ENCODE measurements at places on chromosomes 11 and 22.

DNA sequence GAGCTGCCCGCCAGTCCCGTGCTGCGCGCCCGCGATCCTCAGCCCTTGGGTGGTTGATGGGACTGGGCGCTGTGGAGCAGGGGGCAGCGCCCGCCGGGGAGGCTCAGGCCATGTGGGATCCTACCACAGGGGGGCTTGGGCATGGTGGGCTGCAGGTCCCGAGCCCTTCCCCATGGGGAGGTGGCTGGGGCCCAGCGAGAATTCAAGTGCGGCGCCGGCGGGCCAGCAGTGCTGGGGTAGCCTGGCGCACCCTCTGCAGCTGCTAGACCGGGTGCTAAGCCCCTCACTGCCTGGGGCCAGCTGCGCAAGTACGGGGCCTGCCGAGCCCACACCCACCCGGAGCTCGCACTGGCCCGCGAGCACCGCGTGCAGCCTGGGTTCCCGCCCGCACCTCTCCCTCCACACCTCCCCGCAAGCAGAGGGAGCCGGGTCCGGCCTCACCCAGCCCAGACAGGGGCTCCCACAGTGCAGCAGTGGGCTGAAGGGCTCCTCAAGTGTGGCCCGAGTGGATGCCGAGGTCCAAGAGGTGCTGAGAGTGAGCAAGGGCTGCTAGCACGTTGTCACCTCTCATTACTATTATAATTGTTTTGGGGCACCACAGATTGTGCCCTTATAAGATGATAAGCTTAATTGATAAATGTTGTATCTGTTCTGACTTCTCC lies 333.2 kb downstream of the CASP12 start:
- no peak for DNase-seq

GRCh38 chr11:86798988-86799387 lies 1.4 kb upstream of the PRSS23 start:
- DNase-seq: no peak

DNA sequence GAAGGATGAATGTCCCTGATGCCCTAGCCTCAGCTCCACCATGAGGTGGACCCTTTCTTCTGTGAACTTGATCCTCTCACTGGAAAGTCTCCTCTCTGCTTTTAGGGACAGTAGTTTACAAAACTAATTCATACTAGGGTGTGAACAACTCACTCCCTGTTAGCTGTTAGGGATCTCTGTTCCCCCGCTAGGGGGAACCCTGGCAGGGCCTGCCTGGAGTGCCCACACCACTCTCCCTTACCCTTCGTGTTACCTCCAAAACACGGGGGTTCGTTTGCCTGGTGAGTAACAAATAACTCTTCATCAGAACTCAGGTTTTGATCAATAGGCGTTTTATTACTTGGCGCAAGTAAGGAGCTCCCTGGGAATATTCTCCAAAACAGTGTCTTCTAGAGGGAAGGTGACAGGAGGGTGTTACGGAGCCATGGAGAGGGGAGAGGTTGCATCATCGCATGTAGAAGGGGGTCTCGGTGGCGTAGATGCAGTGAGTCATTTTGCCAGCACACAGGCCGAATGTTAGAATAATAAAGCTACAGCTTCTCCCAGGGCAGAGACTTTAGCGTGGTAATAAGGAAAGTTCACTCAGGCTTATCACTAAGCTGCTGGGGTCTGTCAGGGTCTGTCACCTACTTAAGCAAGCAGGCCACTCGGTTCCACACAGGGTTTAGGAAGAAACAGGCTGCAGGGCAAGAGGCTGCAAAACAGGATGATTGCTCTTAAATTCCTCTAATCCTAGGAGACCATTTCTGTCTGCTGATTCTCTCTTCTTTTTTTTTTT lies 45.8 kb downstream of the C11orf96 start:
- DNase-seq: no peak

GRCh38 chr11:67507242-67507863 lies 609 bp downstream of the CDK2AP2 start:
- no peak for DNase-seq

DNA sequence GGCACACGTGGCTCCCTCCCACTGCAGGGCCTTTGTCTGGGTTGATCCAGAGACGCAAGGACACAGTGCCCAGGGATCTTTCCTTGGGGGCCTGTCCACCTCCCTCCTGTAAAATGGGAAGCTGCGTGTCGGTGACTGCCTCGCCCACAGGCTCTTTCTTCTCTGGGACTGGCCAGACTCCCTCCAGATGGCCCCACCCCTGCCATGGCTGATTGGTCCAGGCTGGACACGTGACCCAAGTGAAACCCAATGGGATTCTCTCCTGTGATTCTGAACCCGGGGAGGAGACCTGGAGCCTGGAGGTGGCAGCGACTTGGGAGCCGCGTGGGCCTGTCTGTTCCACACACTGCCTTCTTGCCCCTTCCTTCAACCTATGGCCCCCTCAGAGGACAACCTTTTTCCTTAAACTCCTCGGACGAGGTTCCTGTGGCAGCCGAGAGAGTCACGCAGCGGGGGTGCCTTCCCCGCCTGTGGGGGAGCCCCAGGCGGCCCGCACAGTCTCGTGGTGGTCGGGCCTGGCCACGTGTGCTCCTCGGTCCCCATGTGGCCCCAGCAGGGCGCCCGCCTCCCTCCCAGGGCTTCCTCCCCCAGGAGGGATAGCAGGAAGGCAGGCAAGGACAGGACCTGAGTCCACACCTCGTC lies 12.4 kb upstream of the MPPED1 start:
- DNase-seq: no peak

DNA sequence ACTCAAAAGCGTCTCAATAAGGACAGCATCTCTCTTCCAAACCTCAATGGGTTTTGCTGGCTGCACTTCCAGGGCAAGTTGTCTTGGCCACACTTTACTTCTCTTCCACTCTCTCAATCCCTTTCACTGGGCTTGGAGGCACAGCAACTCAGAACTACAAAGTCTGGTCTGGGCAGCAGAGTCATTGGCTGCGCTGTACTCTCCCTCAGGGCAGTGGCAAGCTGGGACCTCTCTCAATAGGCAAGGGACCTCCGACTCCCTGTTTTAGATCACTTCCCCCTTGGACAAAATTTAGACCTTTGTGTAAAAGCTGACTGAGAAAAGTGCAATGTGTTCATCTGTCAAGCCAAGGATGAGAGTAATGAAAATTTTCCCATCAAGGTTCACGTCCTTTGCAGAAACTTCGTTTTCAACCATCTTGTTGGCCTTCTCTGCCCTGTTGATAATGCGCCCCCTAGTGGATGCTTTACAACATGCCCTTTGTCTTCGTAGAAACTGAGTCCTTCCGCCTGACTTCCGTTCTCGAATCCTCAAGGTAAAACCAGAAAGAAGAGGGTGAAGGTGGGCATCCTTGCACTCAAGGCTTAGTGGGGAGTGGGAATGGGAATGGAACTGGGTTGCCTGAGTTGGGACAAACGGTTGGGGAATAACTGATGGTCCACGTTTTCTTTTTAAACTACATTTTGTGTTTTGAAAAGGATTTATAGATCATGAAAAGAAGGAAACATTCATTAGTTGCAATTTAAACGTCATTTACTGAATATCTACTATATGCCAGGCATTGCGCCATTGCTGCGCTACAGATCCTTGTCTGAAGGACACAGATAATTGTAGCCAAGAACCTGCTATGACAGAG lies 99.1 kb downstream of the CD44 start:
- DNase-seq: no peak

DNA sequence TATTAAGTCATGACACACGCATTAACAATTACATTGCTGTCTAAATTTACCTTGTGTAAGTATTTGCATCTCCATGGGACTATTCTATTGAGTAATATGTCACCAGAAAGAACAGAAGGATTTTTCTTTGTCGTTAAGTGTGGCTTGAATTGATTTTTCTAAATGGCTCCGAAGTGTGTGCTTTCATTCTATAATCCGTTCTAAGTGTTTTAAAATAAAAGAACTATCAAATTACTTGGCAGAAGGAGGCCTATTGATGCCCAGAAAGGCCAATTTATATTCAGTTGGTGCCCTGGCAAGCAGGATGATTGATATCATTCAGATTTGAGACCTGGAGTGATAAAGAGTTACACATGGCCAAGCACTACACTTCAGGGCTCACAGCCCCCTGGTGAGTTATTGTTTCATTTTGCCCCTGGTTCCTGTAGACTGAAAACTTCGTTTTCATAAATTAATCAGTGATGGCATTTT lies 538.9 kb upstream of the ANO5 start:
- no peak for DNase-seq

- no peak for DNase-seq
These were observed 77.5 kb upstream of the UCP3 start for GRCh38 chr11:74086242-74086884.

DNA sequence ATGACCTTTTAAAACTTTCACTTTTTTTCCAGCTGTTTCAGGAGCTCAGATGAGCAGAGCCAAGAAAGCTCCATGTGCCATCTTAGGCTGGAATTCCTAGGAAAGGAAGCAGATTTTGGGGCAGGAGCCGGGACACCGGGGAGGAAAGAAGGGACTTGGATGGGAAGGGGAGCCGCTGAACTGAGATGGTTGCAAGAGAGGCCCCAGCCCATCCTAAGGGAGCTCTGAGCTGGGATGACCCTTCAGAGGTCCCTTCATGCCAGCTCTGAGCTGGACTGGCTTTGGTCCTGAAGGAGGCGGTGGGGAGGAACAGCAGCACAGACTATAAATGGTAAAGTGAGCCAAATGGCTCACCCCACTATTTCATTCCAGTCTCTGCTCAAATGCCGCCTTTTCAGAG lies 55.2 kb upstream of the SLC22A12 start:
- no peak for DNase-seq

DNA sequence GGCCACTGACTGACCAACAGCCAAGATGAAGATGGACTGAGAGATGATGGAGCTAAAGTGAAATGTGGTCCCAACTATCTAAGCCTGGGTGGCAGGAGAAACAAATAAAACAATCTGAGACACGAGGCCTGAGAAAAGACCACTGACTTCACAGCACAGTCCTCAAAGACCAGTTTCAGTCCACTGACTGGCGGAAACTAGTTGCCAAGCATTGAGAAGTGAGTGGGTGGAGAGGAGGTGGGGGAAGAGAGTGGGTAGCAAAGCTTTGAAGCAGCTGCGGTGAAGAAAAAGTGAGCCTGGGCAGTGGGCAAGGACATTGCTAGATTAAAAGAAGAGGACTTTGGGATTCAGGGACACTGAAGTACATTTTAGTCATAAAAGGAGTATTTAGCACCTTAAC lies 1.9 kb downstream of the MS4A1 start:
- no peak for DNase-seq

GRCh38 chr11:59429924-59430516 lies 3.8 kb upstream of the OR5A2 start:
- DNase-seq: no peak

DNA sequence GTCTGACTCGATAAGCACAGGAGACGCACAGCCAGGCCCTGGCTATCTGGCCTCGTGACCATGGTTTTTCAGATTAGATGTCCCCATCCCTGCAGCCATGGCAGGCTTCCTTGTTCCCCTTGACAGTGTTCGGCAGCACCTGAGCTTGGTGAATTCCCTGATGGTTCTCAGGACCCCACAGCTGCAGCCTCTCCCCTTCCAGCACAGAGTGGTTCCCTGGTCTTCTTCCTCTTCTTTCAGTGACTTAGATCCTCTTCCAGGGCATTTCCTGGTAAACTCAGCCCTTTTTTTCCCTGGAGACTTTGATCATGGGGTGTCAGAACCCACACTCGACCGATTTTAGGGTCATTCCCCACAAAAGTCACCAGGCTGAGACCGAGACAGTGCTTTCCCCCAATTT lies 14.5 kb downstream of the GLB1L3 start:
- DNase-seq: no peak

- DNase-seq: no peak
These were observed 78.4 kb upstream of the ANO1 start for GRCh38 chr11:69999721-70000120.

DNA sequence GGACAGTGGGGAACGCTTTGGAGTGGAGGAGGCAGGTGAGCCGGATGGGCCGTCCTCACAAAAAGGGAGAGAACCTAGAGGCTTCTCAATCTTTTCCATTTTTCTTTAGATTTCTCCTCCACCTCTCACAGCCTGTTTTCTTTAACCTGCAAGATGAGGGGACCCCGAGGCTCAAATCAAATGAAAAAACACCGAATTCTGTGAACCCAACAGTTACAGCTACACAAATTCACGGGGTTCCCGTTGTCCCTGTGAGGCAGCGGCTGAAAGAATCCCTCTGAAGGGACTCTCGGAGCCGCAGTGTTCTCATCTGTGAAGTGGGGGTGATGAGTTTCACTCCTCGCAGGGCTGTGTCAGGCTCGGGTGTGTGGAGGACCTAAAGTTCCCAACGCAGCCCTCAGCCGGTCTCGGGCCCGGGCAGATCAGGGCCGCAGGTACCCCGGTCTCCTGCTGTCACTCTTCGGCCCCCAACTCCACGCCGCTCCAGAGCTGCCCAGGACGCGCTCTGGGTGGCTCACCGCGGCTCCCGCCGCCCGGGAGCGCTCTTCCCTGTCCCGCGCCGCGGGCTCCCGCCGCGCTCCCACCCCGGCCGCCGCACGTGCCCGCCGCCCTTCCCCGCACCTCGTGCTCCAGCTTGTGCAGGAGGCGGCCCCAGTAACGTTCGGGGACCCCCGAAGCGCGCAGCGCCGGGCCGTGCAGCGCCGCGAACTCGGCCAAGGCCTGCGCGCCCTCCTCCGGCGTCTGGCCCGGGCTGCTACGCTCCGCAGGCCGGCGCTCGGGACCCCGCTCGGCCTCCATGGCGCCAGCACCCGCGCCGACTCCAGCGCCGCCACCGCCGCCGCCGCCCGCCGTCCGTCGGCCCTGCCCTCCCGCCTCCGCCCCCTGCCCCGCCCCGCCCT lies at the start of gene TTLL12:
TSS of gene TTLL12 (minus strand) at position 863 of the 899 bp plus-strand sequence. CDS start at position 798, 65 bp downstream.
- peak; percentile 77 for DNase-seq

DNA sequence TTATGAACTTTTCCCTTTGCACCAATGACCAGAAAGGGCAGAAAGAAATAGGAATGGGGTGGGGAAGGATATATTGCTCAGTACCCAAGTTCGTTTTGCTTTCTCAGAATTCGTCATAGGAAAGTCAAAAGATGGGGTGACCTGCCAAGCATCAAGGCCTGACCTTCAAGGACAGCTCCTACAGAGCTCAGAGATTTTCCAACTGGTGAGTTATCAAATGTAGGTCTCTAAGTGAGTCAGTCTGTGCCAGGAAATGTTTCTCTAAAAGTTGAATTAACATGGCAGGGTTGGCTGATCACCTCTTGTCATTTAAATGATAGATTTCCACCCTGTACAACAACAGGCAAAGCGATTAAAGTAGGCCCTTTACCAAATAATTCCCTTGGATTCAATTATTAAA lies 307.2 kb downstream of the CADM1 start:
- no peak for DNase-seq

DNA sequence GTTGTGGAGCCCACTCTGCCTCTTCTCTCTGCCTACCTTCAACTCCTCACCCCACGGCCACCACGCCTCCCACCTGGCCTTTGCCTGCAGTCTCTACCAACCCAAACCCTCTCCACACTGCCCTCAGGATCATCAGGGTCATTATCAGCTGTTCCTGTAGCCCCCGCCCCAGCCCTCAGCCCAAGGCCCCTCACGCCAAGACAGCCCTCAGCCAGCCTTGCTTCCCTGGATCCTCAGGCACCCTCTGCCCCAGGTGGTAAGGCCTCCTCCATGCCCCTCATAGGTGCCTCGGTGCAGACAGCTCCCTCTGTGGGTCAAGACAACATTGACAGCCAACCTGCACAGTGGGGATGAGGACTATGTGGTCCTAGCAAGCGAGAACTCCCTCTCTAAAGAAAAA lies 1.7 kb downstream of the SBF1 start:
- peak; percentile 59 for DNase-seq

GRCh38 chr22:47553436-47553835 lies 791.0 kb downstream of the TBC1D22A start:
- no peak for DNase-seq

GRCh38 chr22:46079861-46080821 lies 70.2 kb upstream of the PPARA start:
- DNase-seq: no peak
